Hematopoietic multipotent progenitor cell treated with erythropoietin and hydrocortisone succinate and interleukin-3 and kit ligand, for 15 days (in vitro differentiated cells): ENCODE measurements at places on chromosomes 1 and 21.

DNA sequence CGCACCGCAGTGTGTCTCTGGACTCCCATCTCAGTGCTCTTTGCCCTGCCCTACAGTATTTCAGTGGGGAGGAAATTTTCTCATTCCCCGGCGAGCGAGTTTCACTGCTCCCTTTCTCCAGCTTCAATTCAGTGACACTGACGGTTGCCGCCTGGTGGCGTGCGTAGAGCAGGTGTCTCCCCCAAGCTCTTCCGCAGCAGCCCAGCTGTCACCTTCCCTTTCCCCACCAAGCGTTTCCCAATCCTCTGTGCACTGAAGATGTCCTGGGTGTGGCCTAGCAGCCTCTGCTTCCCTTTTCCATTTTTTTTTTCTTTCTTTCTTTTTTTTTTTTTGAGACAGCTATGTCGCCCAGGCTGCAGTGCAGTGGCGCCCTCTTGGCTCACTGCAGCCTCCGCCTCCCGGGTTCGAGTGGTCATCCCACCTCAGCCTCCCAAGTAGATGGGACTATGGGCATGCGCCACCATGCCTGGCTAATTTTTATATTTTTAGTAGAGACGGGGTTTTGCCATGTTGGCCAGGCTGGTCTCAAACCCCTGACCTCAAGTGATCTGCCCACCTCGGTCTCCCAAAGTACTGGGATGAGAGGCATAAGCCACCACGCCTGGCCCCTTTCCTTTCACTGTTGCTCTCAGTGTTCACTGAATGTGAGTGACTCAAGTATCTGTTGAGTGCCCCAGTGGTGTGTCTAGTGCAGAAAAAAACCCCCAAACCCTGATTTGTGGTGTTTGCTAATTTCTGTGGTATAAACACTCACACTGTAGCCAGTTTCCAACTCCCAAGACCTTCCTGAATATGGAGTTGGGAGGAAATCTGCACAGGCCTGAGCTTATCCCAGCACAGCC lies 30.1 kb downstream of the TNFRSF1B start:
- no peak for DNase-seq

- no peak for DNase-seq
Observed at GRCh38 chr1:78068681-78069283, 23.0 kb downstream of the GIPC2 start.

DNA sequence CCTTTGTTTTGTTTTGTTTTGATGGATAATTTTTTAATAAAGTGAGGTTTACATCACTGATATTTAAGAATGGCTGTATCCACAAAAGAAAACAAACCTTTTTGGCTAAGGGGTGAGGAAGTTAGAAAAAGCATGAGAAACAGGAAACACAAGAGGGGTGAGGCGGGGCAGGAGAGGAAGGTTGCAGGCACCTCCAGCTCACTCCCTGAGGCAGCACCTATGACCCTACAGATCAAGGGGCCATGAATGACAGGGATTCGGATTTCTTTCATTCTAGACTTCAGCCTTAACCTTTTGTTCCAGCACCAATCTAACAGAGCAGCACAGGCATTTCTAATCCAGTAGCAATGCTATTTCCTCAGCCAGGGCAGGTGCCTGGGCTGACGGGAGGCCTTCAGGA lies 4.4 kb downstream of the CLCA4 start:
- DNase-seq, result no peak

- DNase-seq, result no peak
Observed at GRCh38 chr1:43981135-43981491, 2.1 kb downstream of the B4GALT2 start.

- no peak for DNase-seq
Observed at GRCh38 chr1:234843946-234844345, 234.0 kb upstream of the IRF2BP2 start.

DNA sequence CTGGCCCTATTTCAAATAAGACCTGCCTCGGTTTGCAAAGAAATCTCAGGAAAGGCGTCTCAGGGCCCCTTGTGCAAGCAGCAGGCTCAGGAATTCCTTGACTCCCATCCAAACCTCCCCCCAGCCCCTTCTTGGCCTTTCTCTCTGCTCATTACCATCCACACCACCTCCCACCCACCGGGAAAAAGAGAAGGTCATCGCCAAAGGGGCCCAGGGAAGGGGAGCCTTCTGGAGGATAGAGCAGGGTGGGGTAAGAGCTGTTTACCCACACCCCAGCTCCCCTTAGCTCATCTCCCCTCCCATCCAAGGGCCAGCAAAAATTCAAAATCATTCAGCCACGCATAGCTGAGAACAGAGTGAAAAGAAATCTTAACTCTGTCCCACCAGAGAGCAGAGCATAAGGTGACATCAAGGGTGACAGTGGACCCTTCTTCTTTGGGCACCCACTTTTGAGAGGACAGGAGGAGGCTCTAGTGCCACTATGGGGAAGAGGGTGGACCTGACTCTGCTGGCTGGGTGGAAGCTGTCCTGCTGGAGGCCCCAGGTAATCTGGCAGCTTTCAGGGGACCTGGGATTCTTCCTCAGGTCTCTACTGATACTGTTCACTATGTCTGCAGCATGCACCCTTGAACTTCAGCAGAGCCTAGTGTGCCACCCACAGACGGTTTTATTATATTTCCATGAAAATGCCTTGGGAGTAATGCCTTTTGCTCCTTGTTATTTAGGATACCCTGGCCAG lies 3.9 kb upstream of the WNT2B start:
- DNase-seq, result no peak

DNA sequence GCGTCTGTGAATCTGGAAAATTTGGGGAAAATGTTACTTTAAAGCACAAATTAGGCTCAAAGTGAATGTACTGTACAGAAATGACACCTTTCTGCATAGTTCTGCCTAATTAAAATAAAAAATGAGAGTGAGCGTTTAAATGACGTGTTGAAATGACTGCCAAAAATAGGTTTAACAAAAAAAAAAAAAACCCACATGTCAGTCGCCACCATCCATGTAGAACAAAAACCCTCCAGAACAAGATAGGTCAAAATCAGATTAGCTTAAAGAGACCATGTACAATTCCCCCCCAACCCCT lies 745 bp downstream of the PARP1 start:
- DNase-seq, result no peak

DNA sequence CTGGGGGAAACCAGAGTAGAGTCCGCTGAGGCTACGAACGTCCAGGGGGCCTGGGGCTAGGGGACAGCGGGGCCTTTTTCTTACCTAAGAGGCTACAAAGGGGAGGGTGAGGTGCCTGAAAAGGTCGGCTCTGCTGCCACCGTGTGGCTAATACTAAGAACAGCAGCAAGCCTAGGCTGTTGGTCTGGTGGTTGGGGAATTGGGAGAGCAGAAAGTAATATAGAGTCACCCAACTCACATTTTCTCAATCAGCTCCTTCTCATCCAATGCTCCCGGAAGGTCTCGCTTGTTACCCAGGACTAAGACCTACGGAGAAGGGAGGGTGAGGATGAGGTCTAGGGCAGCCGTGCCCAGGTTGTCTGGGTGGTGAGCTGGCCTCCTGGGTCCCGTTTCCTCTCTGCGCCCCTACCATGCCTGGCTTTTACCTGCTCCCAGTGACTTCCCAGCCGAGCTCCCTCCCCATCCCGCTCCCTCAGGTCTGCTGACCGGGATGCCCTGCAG lies 9.3 kb downstream of the ARL8A start:
- DNase-seq, result peak; percentile 78

GRCh38 chr1:103063921-103064320 lies 44.4 kb downstream of the COL11A1 start:
- DNase-seq, result no peak

DNA sequence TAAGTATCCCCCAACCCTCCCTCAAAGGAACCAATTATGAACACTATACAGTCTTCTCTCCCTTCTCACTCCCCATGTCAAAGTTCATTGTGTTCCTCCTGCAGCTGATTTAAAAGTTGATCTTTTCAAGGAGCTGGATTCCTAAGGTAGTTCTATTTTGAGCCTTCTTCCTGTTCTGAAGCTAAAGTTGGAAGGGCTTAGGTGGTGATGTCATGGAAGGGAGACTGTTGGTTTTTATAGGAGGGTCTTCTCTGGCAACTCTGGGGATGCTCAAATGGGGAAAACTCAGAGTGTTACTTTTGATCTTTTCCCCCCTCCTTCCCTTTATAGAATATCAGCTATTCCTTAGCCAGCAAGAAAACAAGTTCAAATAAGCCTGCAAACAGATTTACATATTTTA lies 83.0 kb upstream of the AK4 start:
- DNase-seq, result no peak

- peak; percentile 27 for DNase-seq
Observed at GRCh38 chr1:12618965-12619791, 1.2 kb upstream of the DHRS3 start.

DNA sequence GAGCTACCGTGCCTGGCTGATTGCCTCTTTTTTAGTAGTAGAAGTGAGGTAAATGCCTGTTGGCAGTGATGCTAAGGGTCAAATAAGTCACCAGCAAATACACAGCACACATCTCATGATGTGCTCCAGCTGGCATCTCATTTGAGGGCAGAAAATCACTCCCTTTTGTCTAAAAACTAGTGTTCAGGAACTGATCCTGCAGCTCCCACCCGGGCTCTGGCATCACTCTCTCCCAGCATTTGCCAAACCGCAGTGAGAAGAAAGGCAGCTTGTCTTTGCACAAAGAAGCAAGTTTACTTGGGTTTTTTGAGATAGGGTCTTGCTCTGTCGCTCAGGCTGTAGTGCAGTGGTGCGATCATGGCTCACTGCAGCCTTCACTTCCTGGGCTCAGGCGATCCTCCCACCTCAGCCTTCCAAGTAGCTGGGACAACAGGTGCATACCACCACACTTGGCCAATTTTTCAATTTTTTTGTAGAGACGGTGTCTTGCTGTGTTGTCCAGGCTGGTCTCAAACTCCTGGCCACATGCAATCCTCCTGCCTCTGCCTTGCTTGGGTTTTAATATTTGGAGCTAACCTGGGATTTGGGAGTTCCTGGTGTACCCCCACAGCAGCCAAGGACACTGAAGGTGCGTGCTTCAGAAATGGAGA lies 4.1 kb downstream of the RBP7 start:
- DNase-seq, result no peak

- no peak for DNase-seq
Observed at GRCh38 chr1:213772128-213773063, 215.4 kb upstream of the PROX1 start.

- DNase-seq, result no peak
Observed at GRCh38 chr21:40120940-40121575, 253.8 kb downstream of the PCP4 start.

GRCh38 chr1:207998691-207999090 lies 87.8 kb upstream of the CD34 start:
- DNase-seq, result no peak

GRCh38 chr1:85583611-85584263 lies 3.2 kb downstream of the CCN1 start:
- DNase-seq, result no peak

GRCh38 chr1:3989465-3989864 lies 89.4 kb upstream of the C1orf174 start:
- DNase-seq, result no peak

GRCh38 chr1:66168467-66168887 lies 365.5 kb upstream of the SGIP1 start:
- DNase-seq, result no peak

- DNase-seq, result no peak
Observed at GRCh38 chr21:38236232-38236631, 20.6 kb upstream of the KCNJ15 start.

DNA sequence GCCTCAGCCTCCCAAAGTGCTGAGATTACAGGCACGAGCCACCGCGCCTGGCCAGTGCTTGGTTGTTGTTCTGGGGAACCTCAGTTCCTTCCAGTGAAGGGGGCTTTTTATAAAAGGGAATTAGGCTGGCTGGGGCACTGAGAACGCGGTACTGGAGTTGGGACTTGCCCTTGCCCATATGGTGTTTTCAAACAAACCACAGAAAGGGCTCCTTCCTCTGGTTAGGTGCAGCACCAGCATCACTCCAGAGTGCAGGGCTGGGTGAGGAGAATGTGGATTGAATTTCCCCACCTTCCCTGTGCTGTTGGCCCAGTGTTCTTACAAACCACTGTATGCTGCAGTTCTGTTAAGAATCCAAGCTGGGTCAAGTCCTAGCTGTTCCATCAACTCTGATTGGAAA lies 5.3 kb downstream of the MAN1C1 start:
- DNase-seq, result no peak

- DNase-seq, result peak; percentile 25
Observed at GRCh38 chr1:168279253-168279652, 1.4 kb upstream of the TBX19 start.

DNA sequence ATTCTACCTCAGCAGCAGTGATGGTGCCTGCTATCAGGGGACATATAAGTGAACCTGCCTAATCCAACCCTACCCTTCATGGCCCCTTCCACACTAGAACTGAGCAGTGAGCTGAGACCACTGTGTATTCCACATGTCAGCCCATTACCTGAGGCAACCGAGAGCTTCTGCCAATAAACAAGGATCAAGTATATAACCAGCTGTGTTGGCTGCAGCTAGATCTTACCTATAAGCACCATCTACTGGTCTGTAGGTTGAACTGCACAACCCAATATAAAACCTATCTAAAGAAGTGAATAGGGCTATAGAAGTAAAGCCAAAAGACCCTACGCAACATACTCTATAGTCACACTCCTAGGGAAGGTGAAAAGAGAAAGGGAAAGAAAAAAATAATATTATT lies 376.9 kb downstream of the HHIPL2 start:
- DNase-seq, result no peak

GRCh38 chr1:4511374-4511773 lies 143.0 kb upstream of the AJAP1 start:
- no peak for DNase-seq

GRCh38 chr1:226702957-226703831 lies 35.9 kb downstream of the ITPKB start:
- DNase-seq, result peak; percentile 67
